ENCODE measurements at places on chromosomes 13 and 19.

GRCh38 chr19:7788933-7789323 lies 25.9 kb downstream of the CLEC4M start:
- no peak for DNase-seq

- no peak for DNase-seq
Measured at GRCh38 chr13:23776698-23777574, 112.3 kb downstream of the MIPEP start.

DNA sequence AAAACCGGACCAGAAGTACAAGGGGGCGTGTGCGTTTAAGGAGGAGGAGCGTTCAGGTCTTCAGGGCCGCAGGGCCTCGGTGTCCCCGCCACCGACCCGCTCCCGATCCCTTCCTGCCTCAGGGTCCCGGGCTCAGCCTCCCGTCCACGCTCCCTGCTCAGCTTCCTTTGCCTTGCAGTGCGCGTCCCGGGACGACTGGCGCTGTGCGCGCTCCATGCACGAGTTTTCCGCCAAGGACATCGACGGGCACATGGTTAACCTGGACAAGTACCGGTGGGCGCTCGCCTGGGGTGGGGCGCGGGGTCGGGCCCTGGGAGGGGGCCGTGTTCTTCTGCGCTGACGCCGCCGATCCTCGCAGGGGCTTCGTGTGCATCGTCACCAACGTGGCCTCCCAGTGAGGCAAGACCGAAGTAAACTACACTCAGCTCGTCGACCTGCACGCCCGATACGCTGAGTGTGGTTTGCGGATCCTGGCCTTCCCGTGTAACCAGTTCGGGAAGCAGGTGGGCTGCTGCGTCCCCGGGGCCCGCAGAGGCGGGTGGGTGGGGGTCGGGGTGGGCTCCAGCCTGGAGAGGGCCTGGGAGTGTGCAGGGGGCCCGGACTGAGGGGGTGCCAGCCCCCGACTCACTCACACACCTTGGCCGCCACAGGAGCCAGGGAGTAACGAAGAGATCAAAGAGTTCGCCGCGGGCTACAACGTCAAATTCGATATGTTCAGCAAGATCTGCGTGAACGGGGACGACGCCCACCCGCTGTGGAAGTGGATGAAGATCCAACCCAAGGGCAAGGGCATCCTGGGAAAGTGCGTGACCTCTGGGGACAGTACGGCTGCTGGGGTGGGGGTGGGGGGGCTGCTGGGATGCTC lies 1.4 kb downstream of the GPX4 start:
- DNase-seq: no peak

GRCh38 chr13:32581177-32581786 lies 5.0 kb upstream of the PDS5B start:
- DNase-seq: no peak

DNA sequence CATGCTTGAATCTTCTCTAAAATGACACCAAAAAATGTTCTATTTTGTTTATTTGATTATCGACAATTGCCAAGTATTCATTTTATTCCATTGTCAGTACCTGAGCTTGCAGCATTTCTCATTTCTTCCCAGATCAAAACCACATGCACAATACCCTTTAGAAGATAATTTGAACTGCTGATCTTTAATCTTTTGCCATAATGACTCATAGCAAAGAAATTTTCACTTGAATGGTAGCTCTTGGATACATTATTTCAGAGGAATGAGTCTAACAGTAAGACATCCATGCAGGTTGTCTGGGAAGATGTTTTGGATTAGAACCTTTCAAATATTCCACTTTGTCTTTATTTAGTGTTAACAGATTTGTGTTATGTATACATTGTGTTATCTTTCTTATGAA lies 42.0 kb upstream of the RXFP2 start:
- DNase-seq: no peak

GRCh38 chr13:76887076-76887563 lies 915 bp upstream of the KCTD12 start:
- DNase-seq: no peak

DNA sequence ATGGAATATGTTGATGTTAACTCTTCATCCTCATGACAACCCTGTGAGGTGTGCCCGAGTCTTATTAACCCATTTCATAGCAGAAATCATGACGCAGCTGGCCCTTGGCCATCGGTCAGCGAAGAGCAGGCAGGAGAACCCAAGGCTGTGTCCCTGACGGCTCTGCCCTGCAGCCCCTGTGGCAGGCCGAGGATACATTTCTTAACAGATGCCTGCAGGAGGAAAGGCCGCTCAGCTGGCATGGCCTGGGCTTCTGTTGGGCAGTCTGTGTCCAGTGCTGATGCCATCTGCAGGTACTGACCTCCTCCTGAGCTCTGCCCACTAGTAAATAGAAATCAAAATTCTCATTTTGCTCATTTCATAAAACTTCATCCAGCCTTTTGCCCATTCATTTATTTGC lies 35.4 kb upstream of the MCF2L start:
- peak; percentile 65 for DNase-seq

DNA sequence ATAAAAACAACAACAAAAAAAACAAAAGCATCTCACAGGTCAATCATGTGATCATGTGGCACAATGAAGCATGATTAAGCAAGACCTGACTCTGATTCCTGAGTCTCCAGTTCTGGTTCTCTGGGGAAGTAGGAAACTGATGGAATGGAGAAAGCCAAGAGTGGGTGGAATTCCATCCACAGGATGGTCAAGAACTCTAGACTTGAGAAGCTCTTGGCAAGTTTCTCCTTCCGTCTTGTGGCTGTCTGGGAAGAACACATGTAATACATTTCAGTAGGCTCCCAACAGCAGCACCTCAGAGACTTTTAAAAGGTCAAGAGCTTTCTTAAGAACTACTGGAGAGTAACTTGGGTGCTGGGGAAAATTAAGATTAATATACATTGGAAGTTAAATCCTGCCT lies 78.6 kb upstream of the TSHZ3 start:
- DNase-seq: no peak

DNA sequence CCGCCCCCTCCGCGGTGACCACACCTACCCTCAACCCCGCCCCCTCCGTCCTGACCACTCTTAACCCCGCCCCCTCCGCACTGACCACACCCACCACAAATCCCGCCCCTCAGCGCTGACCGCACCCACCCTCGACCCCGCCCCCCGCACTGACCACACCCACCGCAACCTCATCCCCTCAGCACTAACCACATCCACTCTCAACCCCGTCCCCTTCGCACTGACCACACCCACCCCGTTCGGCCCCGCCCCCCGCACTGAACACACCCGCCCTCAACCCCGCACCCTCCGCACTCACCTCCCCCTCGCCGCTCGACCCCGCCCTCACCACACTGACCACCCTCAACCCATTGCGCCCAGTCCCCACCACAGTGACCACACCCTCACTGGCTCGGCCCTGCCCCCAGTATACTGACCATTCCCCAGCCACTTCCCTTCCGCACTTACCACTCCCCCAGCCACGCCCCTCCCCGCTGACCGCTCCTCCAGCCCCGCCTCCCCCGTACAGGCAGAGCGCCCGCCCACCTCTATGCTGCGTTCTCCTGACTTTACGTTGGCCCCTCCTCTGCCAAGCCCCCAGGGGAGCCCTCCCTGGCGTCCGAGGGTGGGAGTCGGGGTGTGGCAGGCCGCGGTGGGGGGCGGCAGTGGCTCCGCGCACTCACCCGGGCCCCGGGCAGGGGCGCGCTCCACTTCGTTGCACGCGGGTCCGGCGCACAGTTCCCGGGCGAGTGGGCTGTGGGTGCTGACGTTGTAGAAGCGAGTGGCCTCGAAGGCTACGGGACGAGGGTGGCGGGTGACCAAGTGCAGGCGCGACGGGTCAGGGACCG lies 8.4 kb downstream of the F2RL3 start:
- no peak for DNase-seq

- DNase-seq: no peak
Measured at GRCh38 chr19:47122359-47123335, 8.0 kb upstream of the SAE1 start.

GRCh38 chr13:77544758-77545338 lies 9.3 kb downstream of the SCEL start:
- no peak for DNase-seq

DNA sequence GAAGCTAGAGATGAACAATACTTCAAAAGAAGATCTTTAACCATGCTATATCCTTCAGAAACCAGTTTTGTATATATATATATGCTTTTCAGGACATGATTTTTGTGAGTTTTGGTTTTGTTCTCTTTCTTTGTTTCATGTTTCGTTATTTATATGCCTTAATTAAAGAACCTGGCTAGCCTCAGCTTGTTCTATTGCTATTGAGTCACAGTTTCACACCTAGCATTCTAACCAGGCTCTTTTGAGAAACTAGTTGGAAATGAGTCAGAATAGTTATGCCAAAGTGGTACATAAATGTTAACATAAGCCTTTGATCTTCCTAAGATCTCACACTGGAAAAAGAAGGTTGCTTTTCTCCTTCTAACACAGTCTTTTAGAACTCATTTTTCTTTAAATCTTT lies 1925.2 kb downstream of the OLFM4 start:
- no peak for DNase-seq

DNA sequence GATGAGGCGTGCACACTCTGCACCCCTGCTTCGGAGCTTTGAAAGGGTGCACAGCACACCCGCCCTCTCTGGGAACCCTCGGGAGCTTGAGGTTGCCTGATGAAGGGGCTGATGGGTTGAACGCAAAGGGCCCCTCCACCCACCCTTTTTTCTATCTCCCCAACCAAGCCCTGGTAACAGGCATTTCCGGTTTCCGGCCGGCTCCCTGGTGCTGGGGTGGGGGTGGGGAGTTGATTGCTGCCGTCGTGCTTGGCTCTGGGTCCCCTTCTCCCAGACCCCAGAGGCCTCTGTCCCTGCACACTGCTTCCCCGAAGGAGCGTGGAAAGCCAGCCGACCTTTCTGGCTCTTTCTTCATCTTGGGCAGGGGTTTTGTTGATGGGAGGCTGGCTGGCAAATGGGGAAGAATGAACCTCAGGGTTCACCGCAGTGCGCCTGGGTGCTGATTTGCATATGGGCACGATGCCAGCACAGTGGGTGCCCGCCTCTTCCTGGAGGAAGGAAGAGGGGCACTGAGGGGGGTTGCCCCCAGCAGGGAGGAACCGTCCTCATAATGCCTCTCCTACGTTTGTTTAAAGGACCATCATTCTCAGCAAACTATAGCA lies 29.1 kb downstream of the VAV1 start:
- no peak for DNase-seq

GRCh38 chr13:52750713-52751112 lies 11.1 kb upstream of the CNMD start:
- DNase-seq: no peak

DNA sequence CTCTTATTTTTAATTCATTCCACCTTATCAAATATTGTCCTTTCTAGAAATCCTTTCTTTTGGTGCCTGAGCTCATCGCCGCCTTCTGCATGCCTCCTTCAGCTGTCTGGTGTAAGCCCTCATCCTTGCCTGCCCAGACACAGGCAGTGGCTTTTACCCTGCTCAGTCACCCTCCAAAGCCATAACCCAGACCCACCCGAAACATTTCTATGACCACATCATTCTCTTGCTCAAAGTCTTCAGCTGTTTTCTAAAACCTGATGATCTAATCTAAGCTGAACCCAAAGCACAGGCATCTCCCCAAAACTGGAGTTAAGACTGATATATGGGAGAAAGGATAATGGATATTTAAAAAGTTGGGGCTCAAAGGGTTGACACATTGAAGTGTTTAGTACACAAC lies 753.7 kb upstream of the SGCG start:
- no peak for DNase-seq

DNA sequence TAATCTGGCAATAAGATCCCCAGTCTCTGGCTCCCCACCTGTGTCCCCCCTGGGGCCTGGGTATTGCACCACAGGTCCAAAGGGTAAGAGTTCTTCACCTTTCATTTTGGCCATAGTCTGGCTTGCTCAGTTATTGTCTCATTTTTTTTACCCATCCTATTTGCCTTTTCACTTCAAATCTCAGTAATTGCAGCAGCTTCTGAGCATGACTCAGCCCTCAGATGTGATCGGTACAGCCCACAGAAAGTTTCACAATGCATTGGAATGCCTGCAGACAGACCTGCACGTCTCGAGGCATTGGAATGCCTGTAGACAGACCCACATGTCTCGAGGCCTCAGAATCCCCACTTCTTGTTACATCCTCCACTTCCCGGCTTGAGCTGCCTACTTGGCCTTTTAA lies 173.6 kb downstream of the NUFIP1 start:
- no peak for DNase-seq

DNA sequence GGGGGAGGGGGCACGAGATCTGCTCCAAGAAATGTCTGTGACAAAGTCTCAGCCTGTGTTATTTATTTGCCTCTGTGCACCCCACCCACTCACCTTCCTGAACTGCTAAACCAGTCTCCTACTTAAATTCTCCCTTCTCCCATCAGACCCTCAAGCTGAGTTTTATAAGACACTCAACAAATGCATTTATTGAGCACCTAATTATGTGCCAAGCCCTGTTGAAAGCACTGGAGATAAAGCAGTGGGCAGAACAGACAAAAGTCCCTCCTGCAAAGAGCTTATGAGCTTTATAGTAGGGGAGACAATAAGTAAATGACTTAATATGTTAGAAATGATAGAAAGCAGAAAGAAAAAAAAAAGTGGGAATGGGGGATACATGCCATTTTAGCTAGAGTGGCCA lies 3.4 kb upstream of the FAM98C start:
- DNase-seq: no peak

DNA sequence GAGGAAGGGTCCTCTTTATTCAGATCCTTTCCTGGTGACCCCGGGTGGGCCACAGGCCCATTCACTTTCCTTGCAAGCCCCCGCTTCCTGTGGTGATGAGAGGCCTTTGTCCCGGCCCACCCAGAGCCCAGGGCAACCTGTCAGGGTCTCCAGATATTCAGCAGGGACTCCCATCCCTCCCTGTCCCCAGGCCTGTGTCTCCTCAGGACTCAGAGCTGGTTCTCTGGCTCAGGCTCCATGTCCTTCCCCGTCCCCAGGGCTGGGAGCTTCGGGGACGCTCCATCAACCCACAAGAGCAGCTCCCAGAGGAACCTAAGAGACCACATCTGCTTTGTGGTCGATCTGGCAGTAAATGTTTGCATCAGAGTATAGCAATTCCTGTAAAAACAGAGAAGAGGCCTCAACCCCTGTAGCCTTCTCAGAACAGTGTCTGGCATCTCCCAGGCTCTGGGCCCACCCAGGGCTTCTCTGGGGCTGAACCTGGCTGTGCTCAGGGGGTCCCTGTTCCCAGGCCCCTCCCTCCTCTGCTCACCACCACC lies 7.8 kb downstream of the CEACAM4 start:
- no peak for DNase-seq

GRCh38 chr13:67343777-67344176 lies 113.6 kb upstream of the PCDH9 start:
- no peak for DNase-seq

DNA sequence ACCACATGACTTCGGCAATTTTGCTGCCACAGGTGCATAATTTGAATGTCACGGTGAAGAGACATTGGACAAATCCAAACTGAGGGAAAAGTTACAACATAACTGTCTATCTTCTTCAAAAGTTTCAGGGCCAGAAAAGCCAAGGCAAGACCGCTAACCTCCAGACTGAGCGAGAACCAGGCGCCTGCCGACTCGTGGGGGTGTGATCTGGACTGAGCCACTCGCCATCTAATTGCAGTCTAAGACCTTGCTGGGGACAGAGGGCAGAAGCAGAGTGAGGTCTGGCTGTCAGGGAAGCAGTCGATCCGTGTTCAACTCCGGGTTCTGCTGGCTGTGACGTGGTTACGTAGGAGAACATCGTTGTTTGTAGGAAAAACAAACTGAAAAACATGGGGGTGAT lies 88.6 kb downstream of the SPACA7 start:
- DNase-seq: no peak
